Immature natural killer cell (primary cell): ENCODE measurements at places on chromosomes 7 and 10. TPM values are rescaled to one million over a fixed set of nuclear protein-coding genes. Genes with fewer than 3 reads are reported as not detected.

CFAP69 gene
- not detected for polyA plus RNA-seq

ANKRD22 gene
- 0.84 TPM for polyA plus RNA-seq

ADCY1 gene
- polyA plus RNA-seq = not detected

PPP1R3C gene
- polyA plus RNA-seq = not detected

GIMAP7 gene
- 285 TPM for polyA plus RNA-seq

MLXIPL gene
- not detected for polyA plus RNA-seq

DNA sequence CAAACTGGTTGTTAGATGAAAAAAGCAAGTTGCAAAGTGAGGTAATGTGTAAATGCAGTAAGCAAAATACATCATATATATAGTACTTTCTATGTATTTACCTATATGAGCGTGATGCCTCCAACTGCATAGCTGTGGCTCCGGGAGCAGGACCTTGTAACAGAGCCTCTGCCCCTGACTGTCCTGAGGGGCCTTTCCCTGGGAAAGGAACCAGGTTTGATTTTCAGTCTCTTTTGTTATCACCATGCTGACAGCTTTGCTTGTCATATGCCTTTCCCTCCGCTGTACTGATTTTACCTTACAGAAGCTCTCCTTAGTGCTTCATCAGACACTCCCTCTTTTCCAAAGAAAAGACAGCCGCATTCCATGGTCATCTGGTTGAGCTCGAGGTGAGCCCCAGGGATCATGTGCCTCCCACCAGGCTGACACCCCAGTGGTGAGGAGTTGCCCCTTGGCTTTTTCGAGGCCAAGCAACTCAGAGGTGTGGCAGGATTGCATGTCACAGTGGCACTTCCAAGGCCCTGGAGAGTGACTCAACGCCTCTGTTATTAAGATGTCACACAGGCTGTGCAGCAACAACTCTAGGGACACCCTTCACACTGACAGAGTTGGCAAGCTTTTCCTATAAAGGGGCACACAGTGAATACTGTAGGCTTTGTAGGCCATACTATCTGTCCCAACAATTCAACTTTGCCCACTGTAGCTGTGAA, 78.9 kb downstream of the ALOX5 start:
- no peak for DNase-seq

- DNase-seq = no peak
These were observed 138.2 kb upstream of the TMEM229A start for GRCh38 chr7:124171068-124171467.

DNA sequence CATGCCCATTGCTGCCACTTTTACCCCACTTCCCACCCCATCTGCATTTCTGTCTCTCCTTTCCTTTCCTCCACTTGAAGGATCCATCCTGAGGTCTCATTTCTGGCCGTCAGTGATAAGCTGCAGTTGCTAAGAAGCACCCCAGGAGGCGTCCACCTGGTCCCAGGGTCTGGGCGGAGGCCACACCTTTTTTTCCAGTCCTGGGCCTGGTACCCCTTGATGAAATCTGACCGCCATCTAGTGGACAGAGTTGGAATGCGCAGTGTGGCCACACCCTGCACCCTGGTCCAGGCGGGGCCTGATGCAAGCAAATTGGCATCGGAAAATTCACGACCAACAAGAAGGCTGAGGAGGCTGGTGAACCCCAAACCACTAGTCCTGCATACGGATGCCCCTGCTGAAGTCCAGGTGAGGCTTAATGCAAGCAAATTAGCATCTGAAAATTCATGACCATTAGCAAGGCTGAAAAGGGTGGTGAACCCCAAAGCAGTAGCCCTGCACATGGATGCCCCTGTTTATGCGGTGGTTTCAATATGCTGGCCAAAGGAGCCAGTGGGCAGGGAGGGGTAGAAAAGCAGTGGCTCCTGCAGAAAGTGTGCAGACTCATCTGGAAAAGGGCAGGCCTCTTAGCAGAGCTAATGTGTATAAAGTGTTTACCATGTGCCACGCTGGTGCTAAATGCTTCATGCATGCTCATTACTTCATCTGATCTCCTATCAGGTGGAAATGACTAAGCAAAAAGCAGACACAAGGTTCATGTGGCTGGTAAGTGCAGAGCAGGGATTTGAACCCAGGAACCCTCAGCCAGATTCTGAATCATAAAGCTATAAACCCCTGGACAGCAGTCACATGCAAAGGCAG, 43.2 kb downstream of the GPAM start:
- peak; percentile 24 for DNase-seq

- DNase-seq = peak; percentile 66
These were observed 34.0 kb downstream of the PRSS2 start for GRCh38 chr7:142804728-142805207.

DNA sequence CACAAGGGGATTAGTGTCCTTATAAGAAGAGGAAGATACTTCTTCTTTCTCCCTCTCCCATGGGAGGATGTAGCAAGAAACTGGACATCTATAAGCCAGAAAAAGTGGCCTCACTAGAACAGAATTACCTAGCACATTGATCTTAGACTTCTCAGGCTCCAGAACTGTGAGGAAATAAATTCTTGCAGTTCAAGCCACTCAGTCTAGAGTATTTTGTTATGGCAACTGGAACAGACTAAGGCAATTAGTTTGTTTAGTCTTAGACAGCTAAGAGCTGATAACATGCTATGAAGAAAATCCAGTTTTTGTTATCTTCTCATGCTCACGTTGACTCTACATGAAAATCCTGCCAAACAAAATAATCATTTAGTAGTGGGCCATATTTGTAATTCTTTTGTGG, 627.6 kb upstream of the PHF14 start:
- DNase-seq = no peak

DNA sequence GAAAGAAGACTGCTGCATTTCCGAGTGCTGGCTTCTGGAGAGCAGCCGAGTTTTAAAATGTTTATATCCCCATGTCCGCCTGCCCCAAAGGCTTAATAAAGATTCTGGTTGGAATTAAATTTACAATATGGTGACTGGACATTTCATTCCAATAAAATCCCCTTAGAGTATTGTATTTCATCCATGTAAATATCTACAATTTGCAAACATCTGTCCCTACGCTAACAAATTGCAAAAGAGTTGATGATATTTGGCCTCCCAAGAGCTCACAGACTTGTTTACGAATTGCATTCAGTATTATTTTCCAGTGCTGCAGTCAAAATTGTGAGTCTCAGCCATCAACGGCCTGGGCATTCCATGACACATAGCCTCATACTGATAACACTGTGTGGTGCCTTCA, 50.1 kb downstream of the PLEKHS1 start:
- DNase-seq = no peak

DNA sequence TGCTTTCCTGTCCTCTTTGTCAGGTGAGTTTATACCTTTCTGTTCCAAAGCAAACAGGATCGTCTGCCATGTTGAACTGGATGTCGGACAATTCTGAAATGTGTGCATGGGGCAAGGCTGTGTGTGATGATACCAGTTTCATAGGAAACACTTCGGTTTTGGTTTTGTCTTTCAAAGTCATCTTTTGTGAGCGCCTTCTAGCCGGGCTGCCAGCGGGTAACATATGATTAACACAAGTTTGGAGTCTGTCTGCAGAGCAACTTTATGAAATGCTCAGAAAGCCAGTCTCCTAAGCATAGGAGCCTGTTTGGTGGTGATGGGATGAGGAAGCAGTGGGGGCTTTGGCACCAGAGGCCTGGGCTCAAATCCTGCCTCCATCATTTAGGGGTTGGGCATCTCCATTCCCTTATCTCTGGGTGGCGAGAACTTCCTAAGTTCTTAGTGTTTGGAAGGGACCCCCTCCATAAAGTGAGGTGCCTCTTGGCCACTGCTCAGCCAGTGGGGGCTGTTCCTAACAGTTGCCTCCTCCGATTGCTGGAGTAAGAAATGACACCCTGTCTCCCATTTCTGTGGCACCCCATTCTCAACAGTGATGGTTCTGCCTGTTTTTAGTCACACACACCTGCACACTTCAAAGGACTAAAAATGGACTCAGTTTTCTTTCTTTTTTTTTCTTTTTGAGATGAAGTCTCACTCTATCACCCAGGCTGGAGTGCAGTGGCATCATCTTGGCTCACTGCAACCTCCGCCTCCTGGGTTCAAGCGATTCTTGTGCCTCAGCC, 36.8 kb downstream of the CUX1 start:
- no peak for DNase-seq
